ENCODE measurements at places on chromosomes 16 and 17.

DNA sequence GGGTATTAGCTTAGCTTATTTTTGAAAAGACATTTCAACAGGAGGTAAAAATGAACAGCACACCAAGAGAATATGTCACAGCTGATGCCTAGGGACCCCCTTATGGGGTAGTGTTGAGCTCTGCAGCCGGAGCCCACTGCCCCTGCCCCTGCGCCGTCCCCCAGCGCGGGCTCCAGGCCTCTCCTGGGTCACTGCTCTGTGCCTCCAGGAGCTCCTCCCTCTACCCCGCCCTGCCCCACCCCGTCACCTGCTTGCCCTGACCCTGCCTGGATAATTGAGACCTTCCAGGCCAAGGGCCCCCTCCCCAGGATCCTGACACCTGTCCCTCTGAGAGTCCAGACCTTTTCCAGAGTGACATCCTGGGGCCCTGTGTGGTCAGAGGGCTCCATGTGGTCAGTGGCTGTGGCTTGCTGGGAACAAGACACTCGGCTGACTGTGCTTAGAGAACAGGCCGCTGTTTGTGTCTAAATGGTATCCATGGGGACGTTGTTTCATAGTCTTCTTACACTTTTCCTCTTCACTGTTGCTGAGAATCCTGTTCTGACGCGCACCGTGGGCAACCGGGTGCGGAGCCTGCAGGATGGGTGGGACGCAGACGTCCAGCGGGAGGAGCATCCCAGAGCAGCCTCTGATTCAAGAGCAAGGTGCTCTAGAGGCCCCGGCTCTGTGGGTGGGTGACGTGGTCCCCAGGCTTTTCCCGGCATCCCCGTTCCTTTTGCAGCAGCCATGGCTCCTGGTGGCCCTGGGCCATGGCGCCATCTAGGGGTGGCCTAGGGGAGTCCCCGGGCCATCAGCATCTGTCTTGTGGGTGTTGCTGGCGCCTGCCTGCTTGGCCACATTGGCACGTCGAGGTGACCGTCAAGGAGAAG is 20.0 kb upstream of the WFIKKN1 start:
- DNase-seq: peak; percentile 34

DNA sequence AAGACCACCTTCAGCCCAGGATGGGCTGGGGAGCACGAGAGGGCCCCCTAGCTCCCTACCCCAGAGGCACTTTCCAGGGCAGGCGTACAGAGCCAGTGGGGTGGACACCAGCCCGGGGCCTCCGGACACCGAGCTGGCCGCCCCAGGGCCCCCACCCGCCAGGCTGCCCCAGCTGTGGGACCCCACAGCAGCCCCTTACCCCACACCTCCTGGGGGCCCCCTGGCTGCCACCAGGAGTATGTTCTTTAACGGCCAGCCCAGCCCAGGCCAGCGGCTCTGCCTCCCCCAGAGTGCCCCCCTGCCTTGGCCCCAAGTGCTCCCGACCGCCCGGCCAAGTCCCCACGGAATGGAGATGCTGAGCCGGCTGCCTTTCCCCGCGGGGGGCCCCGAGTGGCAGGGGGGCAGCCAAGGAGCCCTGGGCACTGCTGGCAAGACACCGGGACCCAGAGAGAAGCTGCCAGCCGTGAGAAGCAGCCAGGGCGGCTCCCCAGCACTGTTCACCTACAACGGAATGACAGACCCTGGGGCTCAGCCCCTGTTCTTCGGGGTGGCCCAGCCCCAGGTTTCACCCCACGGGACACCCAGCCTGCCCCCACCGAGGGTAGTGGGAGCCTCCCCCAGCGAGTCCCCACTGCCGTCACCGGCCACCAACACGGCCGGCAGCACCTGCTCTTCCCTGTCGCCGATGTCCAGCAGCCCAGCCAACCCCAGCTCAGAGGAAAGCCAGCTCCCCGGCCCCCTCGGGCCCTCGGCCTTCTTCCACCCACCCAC is 24.3 kb upstream of the ZFPM1 start:
- no peak for DNase-seq

- DNase-seq: no peak
Observed at GRCh38 chr16:13300066-13300840, 398.9 kb downstream of the SHISA9 start.

GRCh38 chr16:19102187-19102872 is 11.4 kb upstream of the ITPRIPL2 start:
- no peak for DNase-seq

DNA sequence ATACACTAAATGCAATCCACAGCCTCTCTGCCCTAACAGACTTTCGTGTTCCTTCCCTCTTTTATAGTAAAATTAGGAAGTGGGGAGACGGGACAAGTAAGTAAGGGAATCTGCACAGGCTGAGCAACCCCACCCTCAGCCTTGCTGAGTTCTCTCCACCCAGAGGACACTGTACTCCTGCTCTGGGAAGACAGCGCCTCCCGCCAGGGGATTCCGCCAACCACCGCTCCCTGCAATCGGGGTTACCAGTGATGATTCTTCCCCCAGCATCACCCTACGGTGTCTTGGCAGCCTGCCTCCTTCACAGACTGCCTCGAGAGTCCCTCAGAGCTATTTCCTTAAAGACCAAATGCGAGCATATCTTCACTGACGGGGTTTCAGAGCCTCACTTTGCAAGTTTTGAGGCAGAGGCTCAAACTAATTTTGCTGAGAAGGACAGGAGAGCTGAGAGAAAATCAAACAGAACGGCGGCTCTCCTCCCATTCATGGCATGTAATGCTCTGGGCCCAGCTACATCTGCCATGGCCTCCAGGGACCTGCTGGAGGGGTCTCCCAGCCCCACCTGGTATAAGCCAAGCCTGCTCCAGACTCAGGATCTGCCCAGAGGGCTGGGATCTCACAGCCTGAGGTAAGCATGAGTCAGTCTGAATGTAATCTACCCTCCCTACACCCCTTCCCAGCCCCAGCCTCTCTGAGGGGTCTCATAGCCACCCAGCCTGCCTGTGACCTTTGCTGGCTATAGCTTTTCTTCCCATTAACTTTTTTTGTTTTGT is 22.7 kb upstream of the ASGR2 start:
- no peak for DNase-seq

DNA sequence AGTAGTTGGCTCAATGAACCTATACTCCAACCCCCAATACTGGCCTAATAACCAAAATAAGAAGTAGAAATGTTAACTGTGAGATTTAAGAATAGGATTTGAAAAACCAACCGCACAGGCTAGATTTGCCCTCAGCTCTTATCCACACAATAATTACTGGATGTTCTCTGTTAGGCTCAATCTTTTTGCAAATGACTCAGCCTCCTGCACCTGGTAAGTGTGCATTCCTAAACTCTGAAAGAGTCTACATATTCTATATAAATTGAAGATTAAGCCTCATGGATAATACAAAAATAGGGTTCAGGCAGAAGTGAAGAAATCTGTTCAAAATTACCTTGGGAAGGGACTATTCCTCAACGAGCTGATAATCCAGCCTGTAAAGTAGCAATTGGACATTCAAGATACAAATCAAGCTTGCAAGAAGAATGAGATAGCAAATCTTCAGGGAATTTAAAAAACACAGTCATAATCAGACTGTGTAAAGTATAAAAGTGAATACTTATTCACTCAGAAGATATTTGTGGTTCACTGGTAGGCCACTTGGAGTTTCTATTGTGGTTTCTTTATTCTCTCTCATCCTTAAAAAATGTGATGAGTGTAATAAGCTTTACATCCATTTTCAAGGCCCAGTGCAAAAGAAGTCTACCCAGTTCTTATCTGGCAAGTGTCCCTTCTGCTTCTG is 931.9 kb upstream of the SOX9 start:
- DNase-seq: no peak
